ENCODE measurements at places on chromosomes 5 and 9.

- DNase-seq: peak; percentile 56
Measured at GRCh38 chr5:179256328-179257175, 88.7 kb downstream of the ADAMTS2 start.

DNA sequence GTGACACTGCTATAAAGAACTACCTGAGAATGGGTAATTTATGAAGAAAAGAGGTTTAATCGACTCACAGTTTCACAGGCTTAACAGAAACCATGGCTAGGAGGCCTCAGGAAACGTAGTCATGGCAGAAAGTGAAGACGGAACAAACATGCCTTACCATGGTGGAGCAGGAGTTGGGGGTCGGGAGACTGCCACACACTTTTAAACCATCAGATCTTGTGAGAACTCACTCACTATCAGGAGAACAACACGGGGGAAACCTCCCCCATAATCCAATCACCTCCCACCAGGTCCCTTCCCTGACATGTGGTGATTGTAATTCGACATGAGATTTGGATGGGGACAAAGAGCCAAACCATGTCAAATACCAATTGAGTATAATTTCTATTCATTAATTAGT is 2392.6 kb upstream of the C9orf72 start:
- no peak for DNase-seq

DNA sequence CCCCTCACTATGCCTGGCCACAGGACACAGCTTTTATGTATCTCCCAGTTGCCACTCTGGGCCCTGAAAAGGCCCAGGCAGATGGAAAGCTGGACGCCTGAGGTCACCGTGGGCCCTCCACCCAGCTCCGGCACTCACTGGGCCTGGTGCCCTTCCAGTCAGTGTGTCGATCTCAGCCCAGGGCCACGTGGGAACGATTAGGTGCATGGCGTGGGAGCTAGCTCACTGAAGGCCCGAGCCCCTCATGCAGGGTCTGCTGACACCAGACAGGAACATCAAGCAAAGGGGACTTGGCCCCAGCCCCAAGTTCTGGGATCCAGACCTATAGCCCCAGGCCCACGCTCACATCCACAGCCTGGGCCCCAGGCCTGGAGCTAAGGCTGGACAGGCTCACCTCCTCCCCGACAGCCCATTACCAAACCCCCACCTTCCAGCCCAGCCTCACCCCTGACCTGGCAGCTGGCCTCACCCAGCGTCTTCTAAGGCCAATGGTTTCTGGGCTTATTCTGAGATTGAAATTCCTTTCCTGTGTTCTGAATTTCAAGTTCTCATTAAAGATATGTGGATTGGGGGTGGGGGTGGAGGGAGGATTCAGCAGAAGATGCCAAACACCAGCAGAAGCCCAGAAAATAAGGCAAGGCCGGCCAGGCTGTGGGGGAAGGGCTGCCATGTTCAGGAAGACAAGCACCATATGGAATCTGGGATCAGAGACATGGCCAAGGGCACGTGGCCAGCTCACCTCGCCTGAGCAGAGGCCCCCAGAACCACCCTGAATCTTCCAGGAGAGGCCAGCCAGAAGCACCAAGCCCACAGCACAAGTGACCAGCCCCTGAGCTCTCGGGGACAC is 74.5 kb downstream of the ADAMTS2 start:
- DNase-seq: peak; percentile 83

GRCh38 chr5:162664846-162665245 is 597.3 kb downstream of the GABRG2 start:
- no peak for DNase-seq
